ENCODE measurements at places on chromosomes 6 and 20.

DNA sequence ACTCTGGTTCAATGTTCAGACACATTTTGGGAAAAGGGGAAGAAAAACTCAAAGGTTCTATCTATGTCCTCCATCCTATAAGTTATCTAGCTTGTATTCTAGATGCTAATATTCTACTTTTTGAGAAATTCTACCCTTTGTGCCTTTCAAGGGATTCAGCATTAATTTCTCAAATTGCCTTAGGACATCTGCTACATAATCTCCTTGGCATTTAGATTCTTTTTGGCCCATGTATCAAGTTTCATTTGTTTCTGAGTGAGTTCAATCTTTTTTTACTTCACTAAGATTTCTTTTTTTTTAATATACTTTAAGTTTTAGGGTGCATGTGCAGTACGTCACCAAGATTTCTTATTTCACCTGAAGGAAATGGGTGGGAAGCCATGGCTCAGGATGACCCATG is 232.7 kb upstream of the TENT5A start:
- DNase-seq = no peak

DNA sequence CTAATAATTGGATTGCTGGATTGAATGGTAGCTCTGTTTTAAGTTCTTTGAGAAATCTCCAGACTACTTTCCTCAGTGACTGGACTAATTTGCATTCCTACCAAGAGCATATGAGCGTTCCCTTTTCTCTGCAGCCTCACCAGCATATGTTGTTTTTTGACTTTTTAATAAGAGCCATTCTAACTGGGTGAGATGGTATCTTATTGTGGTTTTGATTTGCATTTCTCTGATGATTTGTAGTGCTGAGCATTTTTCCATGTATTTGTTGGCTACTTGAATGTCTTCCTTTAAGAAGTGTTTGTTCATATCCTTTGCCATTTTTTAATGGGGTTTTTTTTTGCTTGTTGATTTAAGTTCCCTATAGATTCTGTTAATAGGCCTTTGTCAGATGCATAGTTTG is 94.7 kb upstream of the AHI1 start:
- DNase-seq = no peak

- DNase-seq = no peak
Observed at GRCh38 chr6:135722190-135722589, 129.3 kb upstream of the PDE7B start.

DNA sequence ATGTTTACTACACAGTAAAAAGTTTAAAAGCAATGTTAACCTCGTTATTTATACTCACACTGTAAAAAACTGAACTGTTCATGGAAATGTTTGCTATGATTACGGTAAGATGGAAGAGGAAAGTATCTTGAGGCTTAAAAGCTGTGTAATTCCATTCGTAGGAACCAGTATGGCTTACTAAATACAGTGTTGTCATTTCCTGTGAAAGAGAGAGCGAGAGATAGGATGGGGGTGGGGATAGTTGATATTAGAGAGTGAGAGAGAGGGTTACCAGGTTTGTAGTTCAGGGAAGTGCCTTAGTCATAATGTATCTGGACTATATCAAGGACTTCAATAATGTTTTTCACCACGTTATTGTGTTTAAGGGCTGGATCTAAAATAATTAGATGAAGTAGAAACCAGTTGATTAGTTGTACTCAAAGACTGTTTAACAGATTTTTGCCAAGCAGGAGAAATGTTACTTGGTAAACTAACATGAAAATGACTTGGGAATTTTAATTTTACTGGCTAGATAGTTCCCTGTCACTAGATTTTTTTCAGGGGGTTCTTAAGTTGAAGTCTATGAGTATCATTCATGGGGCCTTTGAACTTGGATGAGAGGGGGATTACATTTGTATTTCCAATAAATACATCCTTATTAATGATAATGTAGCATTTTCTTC is 30.4 kb downstream of the AFDN start:
- DNase-seq = no peak

DNA sequence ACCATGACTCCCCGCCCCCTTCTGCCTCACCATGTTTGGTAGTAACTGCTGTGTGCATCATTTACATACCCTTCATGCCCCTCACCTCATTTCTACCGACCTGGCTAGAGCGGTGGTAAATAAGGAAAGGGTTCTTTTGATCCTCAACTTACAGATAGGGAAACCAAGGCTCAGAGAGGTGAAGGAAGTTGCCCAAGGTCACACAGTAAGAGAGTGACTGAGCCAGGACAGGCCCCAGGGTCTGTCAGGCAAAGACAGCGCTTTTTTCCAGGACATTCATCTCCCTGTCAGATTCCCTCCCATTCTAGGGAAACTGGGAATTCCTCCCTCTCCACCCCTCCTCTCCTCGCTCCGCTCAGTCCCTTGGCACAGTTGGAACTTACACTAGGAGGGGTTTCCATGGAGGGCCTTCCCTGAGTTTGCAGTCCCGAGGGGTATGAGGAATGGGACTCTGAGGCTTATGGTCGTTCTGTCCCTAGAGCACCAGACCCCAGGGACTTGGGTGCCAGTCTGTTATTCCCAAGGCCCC is 2.0 kb downstream of the VSTM2L start:
- no peak for DNase-seq

DNA sequence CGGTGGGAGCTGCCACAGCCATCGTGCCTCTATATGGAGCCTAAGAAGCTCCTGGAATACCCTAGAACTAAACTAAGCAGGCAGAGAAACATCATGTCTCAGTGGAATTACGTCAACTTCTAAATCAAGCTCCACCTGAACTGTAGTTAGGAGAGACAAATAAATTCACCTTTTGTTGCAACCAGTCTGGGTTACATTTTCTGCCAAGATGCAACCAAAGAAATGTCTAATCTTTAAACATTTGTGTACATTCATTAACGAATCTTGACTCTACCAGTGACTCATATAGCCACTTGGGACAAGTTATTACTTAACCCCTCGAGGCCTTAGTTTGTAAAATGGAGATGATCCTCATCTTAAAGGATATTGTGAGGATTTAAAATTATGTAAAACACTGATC is 8.9 kb downstream of the PTPRK start:
- no peak for DNase-seq
